ENCODE measurements at places on chromosomes 2 and 18.
A peak's percentile ranks its signal among the peaks of the same experiment; 100 is the strongest.

DNA sequence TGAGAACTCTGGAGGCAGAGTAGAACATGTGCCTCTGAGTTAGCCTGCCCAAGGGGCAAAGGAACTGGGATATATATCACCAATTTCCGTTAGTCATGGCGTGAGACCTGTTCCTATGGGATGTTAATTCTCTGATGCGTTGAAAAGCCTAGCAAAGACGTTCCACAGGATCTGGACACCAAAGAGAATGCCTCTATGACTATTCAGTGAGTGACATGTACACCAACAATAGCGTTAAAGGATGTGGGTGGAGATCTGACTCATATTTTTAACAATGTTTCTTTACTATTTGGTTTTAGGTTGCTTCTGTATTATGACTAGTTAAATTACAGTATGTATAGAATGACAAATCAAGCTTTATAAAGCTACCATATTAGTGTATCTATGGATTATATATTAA is 320.9 kb upstream of the MC4R start:
- DNase-seq = no peak

DNA sequence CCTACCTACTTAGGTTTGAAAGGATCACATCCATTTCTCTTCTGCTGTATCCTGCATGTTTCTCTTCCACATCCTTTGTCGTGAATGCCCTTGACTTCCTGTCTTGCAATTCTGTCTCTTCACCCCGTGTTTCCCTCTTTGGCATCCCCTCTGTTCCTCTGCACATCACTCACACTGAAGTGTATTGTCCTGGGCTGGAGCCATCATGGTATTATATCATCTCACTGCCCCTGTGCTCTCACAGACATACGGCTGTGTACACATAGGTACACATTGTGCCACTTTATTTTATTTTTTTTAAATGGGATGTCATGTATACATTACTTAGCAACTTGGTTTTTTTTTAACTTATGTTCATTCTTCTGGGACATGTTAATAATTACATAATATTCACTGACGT is 291.6 kb downstream of the ALPK2 start:
- no peak for DNase-seq

- DNase-seq = peak; percentile 21
Measured at GRCh38 chr2:182186132-182186735, 200.6 kb downstream of the PPP1R1C start.

- no peak for DNase-seq
Measured at GRCh38 chr2:210421916-210422315, 54.6 kb downstream of the LANCL1 start.

Data from naive B cell (primary cell).